Omental fat pad (tissue), 4 donors: ENCODE measurements at places on chromosomes 3 and 15. TPM values are rescaled to one million over a fixed set of nuclear protein-coding genes. Genes with fewer than 3 reads are reported as not detected.

GRCh38 chr15:79157631-79158592 is 67.3 kb upstream of the RASGRF1 start:
- DNase-seq = no peak

DNA sequence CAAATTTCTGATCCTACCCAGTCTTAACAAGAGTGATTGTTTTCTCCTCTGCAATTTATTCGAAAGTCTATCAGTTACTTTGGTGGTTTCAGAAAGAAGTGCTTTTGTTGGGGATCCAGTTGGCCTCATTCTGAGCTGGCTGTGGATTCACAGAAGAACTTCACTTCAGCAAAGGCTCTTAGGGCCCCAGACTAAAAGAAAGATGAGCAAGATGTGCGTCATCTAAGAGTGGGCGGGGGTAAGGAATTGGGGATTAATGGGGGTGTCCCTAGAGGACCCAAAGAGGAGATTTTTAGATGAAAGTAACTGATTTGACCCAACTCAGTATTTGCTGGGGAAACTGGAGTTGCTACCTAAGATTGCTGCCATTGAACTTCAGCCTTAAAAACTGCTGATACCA is 63.9 kb upstream of the TSEN2 start:
- no peak for DNase-seq

- no peak for DNase-seq
Measured at GRCh38 chr3:51434746-51435327, 43.8 kb downstream of the RBM15B start.

GRCh38 chr15:48384616-48385015 is 53.4 kb downstream of the DUT start:
- DNase-seq = no peak

The ZNF660 gene
- 2.0 TPM for total RNA-seq

DNA sequence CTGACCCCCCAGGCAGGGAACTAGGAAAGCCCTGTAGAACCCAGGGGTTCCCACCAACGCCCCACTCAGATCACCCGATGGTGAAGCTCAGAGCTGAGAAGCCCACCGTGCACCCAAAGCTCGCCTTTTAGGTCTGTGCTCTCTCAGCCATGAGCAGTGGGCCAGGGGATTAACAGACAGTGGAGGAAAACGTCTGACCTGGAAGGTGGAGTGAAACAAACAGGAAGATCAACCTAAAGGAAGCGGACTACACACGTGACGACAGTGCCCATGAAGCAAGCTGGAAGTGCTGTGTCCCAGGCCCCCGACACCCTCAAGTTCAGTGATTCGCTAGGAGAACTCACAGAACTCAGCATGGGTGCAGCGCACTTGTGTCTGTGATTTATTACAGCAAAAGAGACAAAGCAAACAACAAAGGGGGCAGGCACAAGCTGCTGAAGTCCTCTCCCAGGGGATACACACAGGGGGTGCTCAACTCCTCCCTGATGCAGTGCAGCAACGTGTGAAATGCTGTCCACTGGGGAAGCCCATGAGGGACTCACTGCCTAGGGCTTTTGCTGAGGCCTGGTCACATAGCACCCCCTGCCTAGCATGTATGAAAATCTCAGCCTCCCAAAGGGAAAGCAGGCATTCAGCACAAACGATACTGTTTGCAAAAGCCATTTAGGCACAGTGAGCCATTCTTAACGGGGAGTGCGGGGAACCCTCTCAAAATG is 43.5 kb downstream of the CFAP92 start:
- no peak for DNase-seq

The LDHAL6B gene
- not detected for total RNA-seq

DNA sequence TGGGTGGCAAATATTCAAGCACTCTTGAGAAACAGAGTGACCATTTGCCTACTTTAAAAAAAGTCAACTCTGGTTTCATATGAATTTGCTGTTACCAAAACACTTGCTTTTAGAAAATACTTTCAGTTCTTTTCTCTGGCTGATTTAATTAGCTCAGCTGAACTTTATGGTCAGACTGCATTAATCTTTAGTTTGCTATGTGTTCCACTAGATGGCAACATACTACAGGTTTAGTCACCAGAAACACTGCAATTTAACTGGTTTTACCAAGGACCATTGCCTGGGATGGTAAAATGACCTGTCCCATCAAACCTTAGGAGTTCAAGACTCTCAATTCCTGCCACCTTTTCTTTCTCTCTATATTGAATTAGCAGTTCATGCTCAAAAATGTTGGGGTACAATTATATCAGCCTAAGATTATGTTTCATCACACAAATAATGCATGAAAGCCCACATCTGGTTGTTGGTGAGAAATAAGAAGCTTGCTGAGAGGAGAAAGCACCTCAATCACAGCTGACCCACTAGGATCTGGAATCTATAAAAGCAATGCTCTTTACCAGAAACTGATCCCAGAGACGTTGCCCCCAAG is 14.2 kb downstream of the EIF4E3 start:
- DNase-seq = no peak

The HSPBAP1 gene
- total RNA-seq = 10.0 TPM

GRCh38 chr15:93900476-93901400 is 330.6 kb upstream of the MCTP2 start:
- DNase-seq = no peak

DNA sequence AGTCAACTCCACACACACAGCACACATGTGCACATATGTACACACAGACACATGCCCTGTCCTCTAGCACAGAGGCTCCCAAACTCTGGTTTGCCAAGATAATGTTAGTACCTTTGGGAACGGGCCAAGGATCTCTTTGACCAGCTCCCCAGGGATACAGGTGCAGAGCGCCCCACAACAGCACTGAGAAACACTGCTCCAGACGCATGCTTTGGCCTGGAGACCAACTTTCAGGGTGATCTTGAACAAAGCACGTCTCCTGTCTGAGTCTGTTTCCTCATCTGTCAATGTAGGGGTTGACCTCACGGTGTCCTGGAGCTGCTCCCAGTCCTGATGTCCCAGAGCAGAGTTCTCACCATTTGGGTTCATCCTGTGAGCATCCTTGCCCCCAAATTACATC is 15.9 kb upstream of the SKOR1 start:
- no peak for DNase-seq

DNA sequence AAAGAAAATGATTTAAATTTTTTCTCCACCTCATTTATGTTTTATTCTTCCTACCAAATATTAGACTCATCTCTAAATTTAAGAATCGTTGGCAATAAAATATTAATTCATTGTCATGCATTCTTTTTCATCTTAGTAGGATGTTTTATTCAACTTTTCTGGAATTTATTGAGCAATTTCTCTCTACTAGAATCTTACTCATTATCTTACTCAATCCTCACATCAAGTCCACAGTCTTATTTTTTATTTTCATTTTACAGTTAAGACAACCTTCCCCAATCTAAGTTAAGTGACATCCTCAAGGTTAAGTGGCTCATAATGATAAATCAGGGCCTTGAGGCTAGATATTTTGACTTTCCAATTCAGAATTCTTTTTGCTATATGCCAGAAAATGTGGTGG is 15.9 kb upstream of the ALDH1A2 start:
- no peak for DNase-seq

- DNase-seq = no peak
Measured at GRCh38 chr3:5005367-5005766, 26.1 kb downstream of the BHLHE40 start.

The DNASE1L3 gene
- total RNA-seq = 1.1 TPM
